ENCODE measurements at places on chromosomes 11 and 22.
A peak's percentile ranks its signal among the peaks of the same experiment; 100 is the strongest.

GRCh38 chr11:66878474-66878873 lies 21.6 kb downstream of the LRFN4 start:
- no peak for DNase-seq

- DNase-seq = peak; percentile 95
Measured at GRCh38 chr11:115504276-115505158, at the start of gene CADM1. CADM1 (minus strand) TSS chr11:115504415.

- DNase-seq = peak; percentile 57
Measured at GRCh38 chr22:39254789-39255298, 10.1 kb upstream of the PDGFB start.

- no peak for DNase-seq
Measured at GRCh38 chr11:11108026-11108425, 245.0 kb downstream of the CSNK2A3 start.

GRCh38 chr11:120214581-120214980 lies 3.7 kb downstream of the OAF start:
- no peak for DNase-seq

- DNase-seq = no peak
Measured at GRCh38 chr11:102950622-102951081, 4.9 kb downstream of the MMP13 start.

Measured in ACHN (cell line).